ENCODE measurements at places on chromosomes 16 and 17. TPM values are rescaled to one million over a fixed set of nuclear protein-coding genes. Genes with fewer than 3 reads are reported as not detected.
A peak's percentile ranks its signal among the peaks of the same experiment; 100 is the strongest.

DNA sequence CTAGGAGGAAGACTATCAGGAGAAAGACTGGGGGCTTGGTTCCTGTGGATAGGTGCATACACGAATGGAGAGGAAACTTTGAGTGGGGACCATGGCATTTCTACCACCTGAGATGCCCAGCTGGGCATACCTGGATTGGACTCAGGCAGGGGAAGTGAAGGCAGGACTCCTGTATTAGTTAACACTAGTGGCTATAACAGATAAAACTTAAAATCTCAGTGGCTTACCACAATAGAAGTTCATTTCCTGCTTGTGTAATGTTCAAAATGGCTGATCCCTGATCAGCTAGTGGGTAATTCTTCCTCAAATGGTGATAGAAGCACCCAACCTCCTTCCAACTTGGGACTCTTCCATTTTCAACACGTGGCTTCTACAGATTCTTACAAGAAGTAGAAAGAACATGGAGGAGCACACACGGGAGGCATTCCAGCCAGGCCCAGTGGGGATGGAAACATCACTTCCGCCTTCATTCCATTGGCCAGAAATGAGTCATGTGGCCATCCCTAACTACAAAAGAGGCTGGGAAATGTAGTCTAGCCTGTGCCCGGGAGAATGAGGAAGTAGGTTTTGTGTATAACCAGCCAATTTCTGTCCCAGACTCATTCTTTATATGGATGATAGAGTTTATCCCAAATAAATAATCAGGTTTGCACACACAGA is 112.1 kb downstream of the UTP18 start:
- peak; percentile 38 for DNase-seq

GRCh38 chr17:40531051-40531991 is 29.9 kb upstream of the TNS4 start:
- DNase-seq, result peak; percentile 8

DNA sequence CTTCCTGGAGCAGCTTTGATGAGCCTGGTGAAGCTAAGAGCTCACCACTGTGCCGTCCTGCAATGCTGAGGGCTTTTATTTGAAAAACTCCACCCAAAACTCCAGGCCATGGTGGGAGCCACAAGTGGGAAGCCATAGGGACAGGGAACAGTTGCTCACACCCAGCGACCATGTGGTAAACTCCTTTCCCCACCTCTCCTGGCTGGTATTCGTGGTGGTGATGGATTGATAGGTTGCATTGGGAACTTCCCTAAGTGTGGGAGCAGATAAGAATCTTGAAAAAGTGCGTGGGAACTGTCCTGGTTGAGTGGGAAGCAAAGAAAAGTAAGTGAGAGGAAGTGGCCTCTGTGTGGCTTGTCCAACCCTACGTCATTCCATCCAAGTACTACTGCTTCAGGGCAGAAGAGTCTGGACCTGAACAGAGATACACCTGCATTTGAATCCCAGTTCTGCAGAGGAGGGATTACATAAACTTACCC is at the start of gene CCL1:
TSS of gene CCL1 (minus strand) at position 51 of the 479 bp plus-strand sequence. CDS start 72 bp downstream, outside the sequence.
- DNase-seq, result no peak

- no peak for DNase-seq
Observed at GRCh38 chr16:3915426-3916260, 35.1 kb upstream of the CREBBP start.

The TTC19 gene
- total RNA-seq, result 55.3 TPM

GRCh38 chr17:59154292-59154720 is 680 bp downstream of the SKA2 start:
- peak; percentile 32 for DNase-seq

DNA sequence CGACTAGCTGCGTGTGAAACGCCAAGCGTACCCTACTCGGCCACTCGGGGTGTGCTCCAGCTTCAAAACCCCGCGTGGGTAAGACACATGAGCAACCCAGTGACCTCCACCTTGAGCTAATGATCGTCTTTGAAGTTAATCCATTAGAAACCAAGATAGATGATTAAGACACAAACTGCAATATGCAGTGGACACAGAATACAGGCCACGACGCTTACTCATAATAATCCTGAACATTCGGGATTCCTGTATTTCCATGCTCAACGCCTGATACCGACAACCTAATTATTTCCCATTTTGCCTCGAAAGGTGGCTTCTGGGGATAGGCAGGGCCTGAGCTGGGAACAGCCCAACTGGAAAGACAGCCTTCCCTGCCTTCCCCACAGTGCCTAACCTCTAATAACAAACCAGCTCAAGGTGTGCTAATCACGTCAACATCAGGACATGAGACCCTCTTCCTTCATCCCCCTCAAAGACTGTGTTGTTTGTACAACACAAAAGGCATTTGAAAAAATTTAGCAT is 504 bp upstream of the COPRS start:
- DNase-seq, result no peak

GRCh38 chr16:28623172-28623711 is 13.4 kb upstream of the SULT1A1 start:
- peak; percentile 64 for DNase-seq

DNA sequence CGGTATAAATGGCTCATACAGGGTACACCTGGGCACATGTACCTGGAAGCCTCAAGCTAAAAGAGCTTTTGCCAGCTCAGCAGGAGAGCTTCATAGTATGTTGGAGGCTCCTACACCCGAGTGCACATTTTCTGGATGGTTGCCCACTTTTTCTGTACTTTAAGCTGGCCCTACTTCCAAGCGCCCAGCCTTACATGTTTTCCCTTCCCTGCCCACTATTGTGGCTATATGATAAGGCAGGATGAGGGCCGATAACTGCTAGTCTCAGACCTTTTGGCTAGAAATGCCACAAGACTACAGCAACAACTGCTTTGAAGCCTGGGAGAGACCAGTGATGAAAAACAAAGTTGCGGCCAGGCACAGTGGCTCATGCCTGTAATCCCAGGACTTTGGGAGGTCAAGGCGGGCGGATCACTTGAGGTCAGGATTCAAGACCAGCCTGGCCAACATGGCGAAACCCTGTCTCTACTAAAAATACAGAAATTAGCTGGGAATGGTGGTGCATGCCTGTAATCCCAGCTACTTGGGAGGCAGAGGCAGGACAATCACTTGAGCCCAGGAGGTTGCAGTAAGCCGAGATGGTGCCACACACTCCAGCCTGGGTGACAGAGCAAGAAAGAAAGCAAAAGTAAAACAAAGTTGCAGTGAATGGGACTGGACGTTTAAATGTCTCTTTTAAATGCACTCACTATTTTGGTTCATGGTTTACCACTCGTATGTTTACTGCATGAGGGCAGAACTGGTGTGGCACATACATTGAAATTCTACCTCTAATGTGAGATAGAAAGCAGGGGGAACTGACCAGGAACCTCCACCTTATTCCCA is 14.2 kb upstream of the MARCHF10 start:
- no peak for DNase-seq

DNA sequence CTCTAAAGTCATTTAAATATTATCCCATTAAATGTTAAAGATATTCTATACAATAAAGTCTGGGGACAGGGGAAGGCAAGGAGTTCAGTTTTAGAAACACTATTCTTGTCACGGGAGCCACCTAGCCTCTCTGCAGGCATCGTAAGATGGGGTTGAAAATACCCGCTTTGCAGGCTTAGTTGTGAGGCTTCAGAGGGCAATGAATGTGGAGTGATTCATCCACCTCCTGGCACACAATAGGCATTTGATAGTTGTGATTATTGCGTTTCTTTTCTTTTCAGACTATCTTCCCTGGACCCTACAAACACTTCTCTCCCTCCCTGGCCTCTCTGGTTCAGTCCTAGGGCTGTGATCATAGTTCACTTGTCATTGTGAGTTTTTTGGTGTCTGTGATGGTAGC is 19.6 kb downstream of the GLP2R start:
- DNase-seq, result no peak

DNA sequence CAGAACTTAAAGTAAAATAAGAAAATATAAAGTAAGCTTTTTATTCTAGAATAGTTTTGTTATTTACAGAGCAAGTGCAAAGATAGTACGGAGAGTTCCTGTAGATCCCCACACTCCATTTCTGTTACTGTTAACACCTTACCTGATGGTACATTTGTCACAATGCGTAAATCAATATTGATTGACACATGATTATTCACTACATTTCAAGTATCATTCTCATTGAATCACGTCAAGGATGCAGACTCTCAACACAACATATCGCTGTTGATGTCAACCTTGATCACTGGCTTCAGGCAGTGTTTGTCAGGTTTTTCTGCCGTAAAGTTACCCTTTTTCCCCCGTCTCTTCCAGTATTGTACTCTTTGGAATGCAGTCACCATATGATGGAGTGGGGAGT is 64.2 kb upstream of the WSCD1 start:
- DNase-seq, result no peak

DNA sequence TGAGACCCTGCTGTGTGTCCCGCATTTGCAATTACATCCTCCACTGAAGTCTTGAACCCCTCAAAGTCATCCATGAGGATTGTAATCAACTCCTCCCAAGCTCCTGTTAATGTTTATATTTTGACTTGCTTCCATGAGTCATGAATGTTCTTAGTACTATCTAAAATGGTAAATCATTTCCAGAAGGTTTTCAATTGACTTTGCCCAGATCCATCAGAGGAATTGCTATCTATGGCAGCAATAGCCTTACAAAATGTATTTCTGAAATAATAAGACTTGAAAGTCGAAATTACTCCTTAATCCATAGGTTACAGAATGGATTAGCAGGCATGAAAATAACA is 2.5 kb upstream of the C16orf87 start:
- DNase-seq, result no peak

The KCNJ12 gene
- 2.3 TPM for total RNA-seq

All from WTC11 (cell line).